Mammary epithelial cell (primary cell): ENCODE measurements at places on chromosomes 1 and 21. TPM values are rescaled to one million over a fixed set of nuclear protein-coding genes. Genes with fewer than 3 reads are reported as not detected.

The CD1B gene
- not detected for total RNA-seq

The SEMA4A gene
- total RNA-seq: 8.9 and 10.6 TPM in 2 replicates

The LMOD1 gene
- not detected in 2 replicates for total RNA-seq

The THEM5 gene
- not detected for total RNA-seq

The CEP170 gene
- 75.7 TPM for total RNA-seq

The CELA3B gene
- total RNA-seq: not detected
